Mucosa of gallbladder (tissue), 1 donor: ENCODE measurements at places on chromosomes 1 and 21.
A peak's percentile ranks its signal among the peaks of the same experiment; 100 is the strongest.

DNA sequence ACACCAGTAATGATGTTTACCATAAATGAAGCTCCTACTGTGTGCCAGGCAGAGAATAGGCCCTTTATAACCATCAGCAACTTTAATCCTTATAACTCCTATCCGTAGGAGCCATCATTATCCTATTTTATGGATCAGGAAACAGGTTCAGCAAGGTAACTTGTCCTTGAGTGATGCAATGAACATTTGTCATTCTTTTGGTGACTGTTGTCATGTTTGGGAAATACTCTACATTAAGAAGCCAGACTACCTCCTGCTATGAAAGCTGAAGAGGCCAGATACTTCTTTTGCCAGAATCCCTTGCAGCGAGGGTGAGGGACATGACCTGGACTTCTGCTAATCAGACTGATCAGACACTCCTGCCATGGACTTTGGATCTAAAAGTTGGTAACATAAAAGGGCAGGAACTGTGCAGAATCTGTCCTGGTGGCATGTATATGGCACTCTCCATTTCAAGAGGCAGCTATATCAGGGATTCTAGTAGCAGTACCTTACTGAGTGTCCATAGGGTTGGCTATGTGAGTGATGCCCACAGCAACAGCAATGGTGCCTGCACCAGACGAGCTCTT is 33.1 kb upstream of the SRRM1 start:
- DNase-seq: peak; percentile 36

DNA sequence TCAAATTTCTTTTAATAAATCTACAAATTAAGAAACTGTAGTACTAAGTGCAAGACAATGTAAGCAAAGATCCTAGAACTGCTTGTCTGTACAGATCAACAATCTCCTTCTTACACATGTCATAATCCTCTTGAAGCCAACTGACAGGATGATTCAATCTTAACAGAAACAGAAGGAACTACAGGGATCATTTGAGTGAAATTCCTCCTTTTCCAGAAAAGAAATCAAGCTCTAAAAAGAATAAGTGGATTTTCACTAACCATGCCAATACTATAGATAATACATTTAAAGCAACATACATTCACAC is 53.2 kb downstream of the RAB3GAP2 start:
- no peak for DNase-seq

- no peak for DNase-seq
Measured at GRCh38 chr1:226816576-226816975, 53.8 kb upstream of the PSEN2 start.

DNA sequence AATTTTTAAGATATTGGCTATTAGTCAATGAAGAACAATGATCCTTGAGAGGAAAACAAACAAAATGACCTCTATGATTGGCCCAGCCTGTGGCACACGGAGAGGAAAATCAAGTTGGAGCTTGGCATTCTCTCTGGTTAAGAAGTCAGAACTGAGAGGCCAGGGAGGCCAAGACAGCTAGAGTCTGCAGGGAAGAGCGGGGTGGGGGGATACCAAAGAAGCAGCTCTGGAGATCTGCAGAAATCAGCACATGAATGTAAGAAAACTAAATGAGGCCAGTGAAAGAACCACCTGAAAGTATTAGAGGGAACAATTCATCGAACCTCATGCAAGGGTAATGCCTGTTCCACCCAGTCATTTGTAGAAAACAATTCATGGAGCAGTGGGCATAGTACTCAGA is 23.8 kb upstream of the C1orf115 start:
- no peak for DNase-seq

DNA sequence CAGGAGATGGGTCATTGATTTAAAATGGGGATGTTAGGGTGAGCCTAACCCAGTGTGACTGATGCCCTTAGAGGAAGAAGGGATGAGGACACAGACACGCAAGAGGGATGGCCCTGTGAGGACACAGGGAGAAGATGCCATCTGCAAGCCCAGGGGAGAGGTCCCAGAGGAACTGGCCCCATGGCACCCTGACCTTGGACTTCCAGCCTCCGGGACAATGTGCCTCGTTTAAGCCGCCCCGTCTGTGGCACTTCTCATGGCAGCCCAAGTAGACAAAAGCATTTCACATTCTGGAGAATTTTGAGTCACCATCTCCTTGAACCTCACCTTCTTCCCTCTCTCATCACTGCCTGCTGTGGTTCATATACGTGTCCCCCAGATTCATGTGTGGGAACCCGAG is 20.1 kb upstream of the PCBP3 start:
- no peak for DNase-seq

DNA sequence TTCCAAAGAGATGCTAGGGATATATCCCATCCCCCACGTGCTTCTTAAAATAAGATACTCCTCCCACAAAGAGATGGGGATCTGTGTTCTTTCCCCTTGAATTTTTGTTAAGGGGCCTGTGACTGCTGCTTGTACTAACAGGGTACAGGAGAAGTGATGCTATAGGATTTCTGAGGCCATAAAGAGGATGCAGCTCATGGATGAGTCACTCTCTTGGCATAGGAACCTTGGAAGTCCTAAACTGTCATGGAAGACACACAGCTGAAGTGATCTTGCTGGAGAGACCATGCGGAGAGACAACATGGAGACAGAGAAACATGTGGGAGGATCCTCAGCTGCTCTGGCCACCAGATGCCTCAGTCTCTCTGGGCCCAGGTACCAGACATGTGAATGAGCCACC is 157.2 kb downstream of the S1PR1 start:
- no peak for DNase-seq

- no peak for DNase-seq
Measured at GRCh38 chr21:36127977-36128376, 6.9 kb upstream of the CBR3 start.

GRCh38 chr1:37854406-37854805 is 5.0 kb downstream of the MTF1 start:
- no peak for DNase-seq

- DNase-seq: no peak
Measured at GRCh38 chr1:5129746-5130355, 475.4 kb downstream of the AJAP1 start.

- DNase-seq: no peak
Measured at GRCh38 chr1:116316373-116316772, 56.7 kb upstream of the ATP1A1 start.

- no peak for DNase-seq
Measured at GRCh38 chr1:214335567-214335966, 54.6 kb downstream of the SMYD2 start.

- DNase-seq: no peak
Measured at GRCh38 chr1:98697781-98698180, 36.3 kb downstream of the SNX7 start.

GRCh38 chr1:156643778-156644092 is 1.8 kb downstream of the BCAN start:
- no peak for DNase-seq

GRCh38 chr1:214827883-214828282 is 224.9 kb downstream of the CENPF start:
- DNase-seq: no peak

- no peak for DNase-seq
Measured at GRCh38 chr1:220797553-220797952, 10.8 kb downstream of the MTARC1 start.

DNA sequence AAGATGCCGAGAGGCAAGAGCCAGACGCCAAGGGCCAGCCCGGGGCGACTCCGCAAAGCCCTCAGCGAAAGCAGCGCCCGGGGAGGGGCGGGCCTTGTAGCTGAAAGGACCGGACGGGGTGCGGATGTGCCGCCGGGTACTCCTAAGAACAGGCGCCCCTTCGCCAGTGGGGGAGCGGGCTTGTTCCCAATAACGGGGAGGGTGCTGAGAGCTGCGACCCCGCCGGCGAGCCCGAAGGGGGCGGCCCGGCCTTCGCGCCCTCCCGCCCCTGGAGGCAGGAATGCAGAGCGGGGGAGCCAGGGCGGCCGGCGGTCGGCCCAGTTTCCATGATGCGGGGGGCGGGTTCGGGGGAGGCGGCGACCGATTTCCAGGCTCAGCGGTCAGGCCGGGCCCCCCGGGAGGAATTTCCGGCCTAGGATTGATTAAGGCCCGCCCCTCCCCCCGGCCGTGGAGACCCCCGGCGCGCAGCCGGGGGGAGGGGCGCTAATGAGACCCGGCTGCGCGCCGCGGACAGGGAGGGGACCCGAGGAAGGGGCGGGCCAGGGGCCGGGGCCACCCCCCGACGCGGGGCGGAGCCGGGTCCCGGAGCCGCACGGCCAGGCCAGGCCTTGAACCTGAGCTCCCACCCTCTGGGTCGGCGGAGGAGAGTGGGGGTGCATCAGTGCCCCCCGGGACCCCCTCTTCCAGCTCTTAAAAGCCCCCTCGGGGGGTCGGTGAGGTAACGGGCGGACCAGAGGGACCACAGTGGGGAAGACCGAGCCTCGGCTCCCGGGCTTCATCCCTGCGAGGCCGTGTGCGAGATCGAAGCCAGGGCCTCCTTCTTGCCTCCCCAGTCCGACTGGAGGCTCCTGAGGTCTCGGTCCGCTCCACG is 898 bp upstream of the TMEM200B start:
- DNase-seq: peak; percentile 58

DNA sequence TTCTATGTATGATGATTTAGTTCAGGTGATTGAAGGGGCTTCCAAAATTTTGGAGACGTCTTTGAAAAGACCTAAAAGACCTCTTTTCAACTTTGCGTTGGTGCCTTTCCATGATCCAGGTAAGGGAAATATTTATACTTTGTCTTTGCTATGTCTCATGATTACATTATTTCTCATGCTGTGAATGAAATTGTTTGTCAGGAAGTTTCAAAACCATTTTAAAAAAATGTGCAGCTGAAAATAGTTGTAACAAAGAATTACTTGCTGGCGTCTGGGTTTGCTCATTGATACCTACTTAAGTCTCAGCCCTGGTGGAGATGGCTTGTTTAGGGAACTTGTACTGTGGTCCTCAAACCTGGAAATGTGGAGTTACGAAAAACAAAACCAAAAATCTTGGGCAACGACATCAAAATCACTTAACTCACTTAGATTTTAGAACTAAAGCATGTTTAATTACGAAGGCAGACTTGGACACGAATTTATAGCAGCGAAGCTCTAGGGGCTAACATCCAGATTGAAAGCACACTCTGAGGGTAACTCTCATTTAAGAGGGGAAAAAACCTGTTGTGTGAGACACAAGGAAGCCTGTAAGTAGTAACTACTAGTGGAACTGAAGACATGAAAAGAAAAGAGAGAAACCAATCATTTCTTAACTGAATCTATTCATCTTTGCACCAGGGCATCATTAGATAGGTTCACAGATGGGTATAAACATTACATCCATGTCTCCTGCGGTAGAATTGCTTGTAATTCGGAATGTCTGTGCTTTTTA is 924 bp downstream of the HMCN1 start:
- DNase-seq: no peak

DNA sequence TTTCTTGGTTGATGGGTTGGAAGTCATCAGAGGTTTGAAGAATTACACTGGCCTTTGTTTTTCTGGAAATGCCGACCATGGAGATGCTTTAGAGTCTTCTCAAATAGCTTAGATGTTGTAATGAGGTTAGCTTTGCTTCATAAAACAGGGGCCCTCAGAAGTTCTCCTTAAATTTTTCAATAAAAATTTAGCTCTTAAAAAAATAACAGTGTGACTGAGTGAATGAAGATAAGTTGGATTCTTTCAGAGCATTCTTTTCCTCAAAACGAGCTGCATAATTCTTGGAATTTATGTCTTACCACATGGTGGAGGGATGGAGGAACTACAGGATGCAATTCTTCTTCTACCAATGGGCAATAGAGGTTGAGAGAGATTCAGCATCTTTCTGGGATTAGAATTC is 23.4 kb downstream of the SYT11 start:
- DNase-seq: no peak

- peak; percentile 76 for DNase-seq
Measured at GRCh38 chr1:23727362-23727811, 15.9 kb upstream of the ELOA start.

GRCh38 chr1:33758698-33759097 is 105.2 kb upstream of the HMGB4 start:
- DNase-seq: peak; percentile 20

GRCh38 chr1:119713039-119713748 is 1.5 kb downstream of the PHGDH start:
- DNase-seq: no peak

GRCh38 chr1:13829152-13829769 is 129.3 kb downstream of the PRDM2 start:
- DNase-seq: no peak

GRCh38 chr21:17763288-17764037 is 55.7 kb downstream of the C21orf91 start:
- DNase-seq: no peak
